Activated CD8-positive, alpha-beta memory T cell treated with anti-CD3 and anti-CD28 coated beads, Interleukin-2, amount 10 ng/mL, durations not matched to agents 7 days and 5 days (primary cell): ENCODE measurements at places on chromosomes 6 and 20. TPM values are rescaled to one million over a fixed set of nuclear protein-coding genes. Genes with fewer than 3 reads are reported as not detected.

The ARG1 gene
- not detected for total RNA-seq

The ESF1 gene
- total RNA-seq: 11.8 TPM

The EMILIN3 gene
- not detected for total RNA-seq

GRCh38 chr6:45806172-45806571 lies 209.5 kb downstream of the CLIC5 start:
- DNase-seq: no peak

DNA sequence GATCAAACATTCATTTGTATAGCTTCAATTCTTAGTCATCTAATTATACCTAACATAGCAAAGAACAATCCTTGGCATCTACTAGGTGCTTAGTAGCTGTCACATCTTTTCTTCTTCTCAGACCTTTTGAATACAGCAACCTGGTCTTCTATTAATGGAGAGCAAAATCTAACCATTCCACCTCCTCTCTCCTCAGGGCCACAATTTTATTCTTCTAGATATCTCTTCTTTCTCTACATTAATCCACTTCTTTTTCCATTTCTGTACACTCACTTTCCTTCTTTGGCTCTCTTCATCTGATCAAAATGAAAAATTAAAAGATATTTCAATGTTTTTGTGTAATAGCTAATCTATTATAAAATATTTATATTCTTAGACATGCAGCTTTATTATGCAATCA lies 9.0 kb upstream of the HLA-DOA start:
- no peak for DNase-seq

DNA sequence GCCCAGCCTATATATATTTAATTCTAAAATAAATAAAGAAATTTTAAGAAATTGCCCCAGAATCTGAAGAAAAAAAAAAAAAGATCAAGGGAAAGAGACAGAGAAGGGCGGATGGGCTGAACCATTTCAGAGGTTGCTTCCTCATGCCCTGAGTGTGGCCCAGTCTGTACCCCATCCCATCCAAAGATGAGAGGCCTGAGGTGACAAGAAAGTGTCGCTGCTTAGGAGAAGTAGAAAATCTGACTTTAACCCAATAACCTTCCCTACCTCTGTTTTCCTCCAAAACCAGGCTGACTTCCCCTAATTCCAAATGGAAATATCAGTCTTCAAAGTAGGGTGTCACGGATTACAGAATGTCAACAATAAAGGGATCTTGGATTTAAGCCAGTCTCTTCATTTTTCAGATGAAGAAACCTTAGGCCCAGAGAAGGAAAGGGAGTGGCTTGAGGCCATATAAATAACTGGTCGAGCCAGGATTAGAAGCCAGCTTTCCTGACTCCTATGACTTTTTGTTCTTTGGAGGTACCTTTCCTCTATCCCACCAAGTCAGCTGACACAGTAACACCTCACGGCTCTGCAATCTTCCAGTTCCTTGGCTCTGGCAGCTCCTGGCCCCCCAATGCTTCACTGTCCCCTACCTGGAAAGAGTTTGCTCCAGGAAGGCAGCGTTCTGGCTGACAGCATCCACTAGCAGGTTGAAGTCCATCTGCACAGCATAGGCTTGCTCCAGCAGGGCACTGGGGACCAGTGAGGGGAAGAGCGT lies 10.1 kb downstream of the GSS start:
- DNase-seq: no peak

DNA sequence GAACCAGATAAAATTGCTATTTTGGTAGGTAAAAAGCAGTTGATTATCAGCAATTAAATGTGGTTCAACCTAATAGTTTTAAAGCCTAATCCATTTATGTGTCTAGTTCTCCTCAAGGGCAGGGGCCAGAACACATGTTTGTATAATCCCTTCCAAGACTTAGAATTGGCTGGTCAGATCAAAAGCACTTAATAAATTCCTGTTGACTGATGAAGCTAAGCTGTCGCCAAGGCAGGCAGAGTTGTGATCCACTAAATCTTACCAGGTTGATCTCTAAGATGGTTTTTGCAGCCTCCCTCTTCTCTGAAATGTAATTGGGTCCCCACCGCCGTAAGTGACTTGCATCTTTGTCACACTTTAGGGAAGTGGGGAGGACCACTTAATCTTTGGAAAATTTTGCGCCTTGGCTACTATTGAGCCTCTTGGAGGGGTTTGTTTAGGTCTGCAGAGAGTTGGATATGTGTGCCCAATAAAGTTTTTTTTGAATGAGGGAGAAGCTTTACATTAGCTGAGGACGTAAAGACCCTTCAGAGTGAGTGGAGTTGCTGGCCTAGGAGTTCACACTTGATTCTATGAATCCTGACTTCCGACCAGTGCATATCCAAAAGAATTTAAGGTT lies 65.9 kb downstream of the PHF20 start:
- no peak for DNase-seq

GRCh38 chr6:165245701-165246100 lies 63.7 kb downstream of the C6orf118 start:
- no peak for DNase-seq

- DNase-seq: no peak
These were observed 59.4 kb upstream of the CITED2 start for GRCh38 chr6:139433631-139434419.
